Caco-2 (cell line): ENCODE measurements at places on chromosomes 11 and 22. TPM values are rescaled to one million over a fixed set of nuclear protein-coding genes. Genes with fewer than 3 reads are reported as not detected.

Gene CHRNA10
- total RNA-seq, result 3.6 and 3.9 TPM in 2 replicates

Gene YPEL4
- 0.32 TPM in 1 of 2 replicates, not detected in the other for total RNA-seq

Gene CSTPP1
- 19.8 and 22.9 TPM in 2 replicates for total RNA-seq

Gene MUC2
- total RNA-seq, result 0.05 and 0.35 TPM in 2 replicates

Gene CCDC89
- total RNA-seq, result 2.0 and 2.6 TPM in 2 replicates

Gene PRAME
- total RNA-seq, result not detected in 2 replicates

Gene MIEF1
- total RNA-seq, result 47.4 and 49.4 TPM in 2 replicates

Gene SBF1
- total RNA-seq, result 77.8 and 82.8 TPM in 2 replicates

Gene MYO18B
- total RNA-seq, result 0.07 TPM in 2 replicates

Gene MLC1
- total RNA-seq, result 0.14 TPM in 1 of 2 replicates, not detected in the other

Gene OR5M8
- total RNA-seq, result not detected in 2 replicates

Gene KRTAP5-11
- total RNA-seq, result not detected in 2 replicates

Gene C2CD3
- total RNA-seq, result 47.0 and 47.5 TPM in 2 replicates

Gene LRRC4C
- total RNA-seq, result not detected in 2 replicates

Gene SLC22A9
- total RNA-seq, result 1.7 and 2.0 TPM in 2 replicates

Gene APOA1
- 872 and 913 TPM in 2 replicates for total RNA-seq

Gene MMP8
- total RNA-seq, result not detected in 2 replicates

Gene RTN4R
- total RNA-seq, result 10.7 and 11.1 TPM in 2 replicates

Gene TRAF6
- total RNA-seq, result 10.9 and 12.7 TPM in 2 replicates

Gene LMO1
- total RNA-seq, result not detected in 2 replicates

Gene SHISAL1
- not detected in 2 replicates for total RNA-seq

Gene ATF4
- 610 and 647 TPM in 2 replicates for total RNA-seq

Gene LDHAL6A
- 0.51 and 0.59 TPM in 2 replicates for total RNA-seq

Gene LRRC74B
- total RNA-seq, result not detected in 2 replicates

Gene USP28
- 63.8 and 74.4 TPM in 2 replicates for total RNA-seq

Gene BCO2
- total RNA-seq, result 1.3 and 2.2 TPM in 2 replicates

Gene MS4A14
- not detected in 2 replicates for total RNA-seq

Gene RBMXL2
- total RNA-seq, result not detected in 2 replicates

Gene NXPE1
- total RNA-seq, result not detected in 2 replicates

Gene CARNS1
- 0.09 and 0.28 TPM in 2 replicates for total RNA-seq

Gene TSKU
- 38.6 and 40.6 TPM in 2 replicates for total RNA-seq

Gene ZNF214
- total RNA-seq, result 0.16 and 0.70 TPM in 2 replicates

Gene KCNJ1
- not detected in 2 replicates for total RNA-seq

Gene A4GALT
- 12.7 and 16.2 TPM in 2 replicates for total RNA-seq

Gene RAB36
- total RNA-seq, result 0.52 and 0.97 TPM in 2 replicates

Gene CLTCL1
- total RNA-seq, result 7.8 and 7.9 TPM in 2 replicates

Gene DDI1
- total RNA-seq, result not detected in 2 replicates

Gene CAPN5
- 18.8 and 21.2 TPM in 2 replicates for total RNA-seq

Gene CRYBB3
- total RNA-seq, result 0.65 TPM in 1 of 2 replicates, not detected in the other

Gene FGF19
- total RNA-seq, result 1.1 and 1.7 TPM in 2 replicates

Gene MS4A10
- 0.14 TPM in 1 of 2 replicates, not detected in the other for total RNA-seq

Gene PGA5
- total RNA-seq, result not detected in 2 replicates

Gene SPON1
- total RNA-seq, result 41.4 and 46.9 TPM in 2 replicates
